Upper lobe of right lung (tissue), 1 donor: ENCODE measurements at places on chromosomes 1 and 21.
A peak's percentile ranks its signal among the peaks of the same experiment; 100 is the strongest.

GRCh38 chr1:154479764-154480421 is 22.1 kb upstream of the TDRD10 start:
- DNase-seq, result no peak

- no peak for DNase-seq
Measured at GRCh38 chr1:47424336-47424982, 8.4 kb downstream of the FOXE3 start.

GRCh38 chr1:206784471-206784903 is 12.2 kb upstream of the IL10 start:
- DNase-seq, result no peak

DNA sequence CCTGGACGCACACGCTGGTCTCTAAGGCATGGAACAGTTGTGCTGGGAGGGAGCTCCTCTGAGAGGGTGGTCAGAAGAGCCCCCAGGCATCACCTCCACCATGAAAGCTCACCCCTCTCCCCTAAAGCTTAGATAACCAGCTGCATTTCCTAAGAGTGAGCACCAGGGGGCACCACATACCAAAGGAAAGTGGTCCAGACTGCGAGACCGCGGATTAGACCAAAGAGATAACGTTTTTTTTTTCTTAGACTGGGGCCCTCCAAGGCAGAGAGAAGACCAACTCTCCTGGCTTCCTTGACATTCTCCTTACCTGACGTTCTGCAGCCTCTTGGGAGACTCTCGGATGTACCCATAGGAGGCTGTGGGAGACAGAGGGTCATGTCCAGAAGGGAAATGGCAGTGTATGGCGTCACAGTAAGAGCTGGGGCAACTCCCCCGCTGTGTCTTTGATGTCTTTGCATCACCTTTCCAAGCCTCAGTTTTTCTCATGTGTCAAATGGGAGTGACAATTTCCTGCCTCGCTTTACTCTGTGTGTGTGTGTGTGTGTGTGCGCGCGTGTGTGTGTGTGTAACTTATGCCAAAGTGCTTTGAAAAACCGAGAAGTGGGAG is 12.3 kb upstream of the IFNLR1 start:
- DNase-seq, result no peak

GRCh38 chr1:6287431-6287886 is 26.6 kb upstream of the GPR153 start:
- DNase-seq, result no peak

DNA sequence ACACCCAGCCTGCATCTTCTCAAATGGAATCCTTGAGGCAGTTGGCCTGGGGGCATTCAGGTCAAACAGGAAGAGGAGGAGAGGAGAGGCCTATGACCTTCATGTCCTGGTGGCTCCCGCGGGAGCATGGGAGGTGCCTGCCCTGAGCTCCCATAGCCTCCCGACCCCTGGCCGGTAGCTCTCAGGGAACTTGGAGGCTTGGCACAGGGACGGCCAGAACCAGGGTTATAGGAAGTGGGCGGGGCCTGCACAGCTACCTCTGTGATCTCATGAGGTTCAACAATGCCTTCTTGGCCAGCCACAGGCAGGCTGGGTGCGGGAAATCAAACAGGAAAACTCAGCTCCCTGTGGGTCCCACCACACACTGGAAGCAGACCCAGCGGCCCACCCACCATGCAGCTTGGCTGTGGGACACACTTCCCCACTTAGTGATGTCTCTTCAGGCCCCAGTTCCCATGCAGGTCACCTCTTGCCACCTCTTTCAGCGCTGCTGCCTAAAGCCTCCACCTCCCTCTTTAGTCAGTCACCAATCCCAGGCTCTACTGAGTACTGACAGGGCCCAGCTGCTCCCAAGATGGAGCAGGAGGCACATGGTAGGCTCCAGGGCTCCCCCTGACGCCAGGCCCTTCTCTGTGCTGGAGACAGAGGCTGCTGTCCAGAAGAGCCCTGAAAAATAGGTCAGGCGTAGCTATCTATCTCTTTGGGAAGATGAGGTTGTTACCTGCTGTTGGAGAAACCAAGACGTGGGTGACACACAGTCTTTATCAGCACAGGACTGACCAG is at the start of gene SLFNL1:
TSS of gene SLFNL1 (minus strand) at position 200 of the 783 bp plus-strand sequence. CDS start 1,065 bp downstream, outside the sequence.
- DNase-seq, result no peak

DNA sequence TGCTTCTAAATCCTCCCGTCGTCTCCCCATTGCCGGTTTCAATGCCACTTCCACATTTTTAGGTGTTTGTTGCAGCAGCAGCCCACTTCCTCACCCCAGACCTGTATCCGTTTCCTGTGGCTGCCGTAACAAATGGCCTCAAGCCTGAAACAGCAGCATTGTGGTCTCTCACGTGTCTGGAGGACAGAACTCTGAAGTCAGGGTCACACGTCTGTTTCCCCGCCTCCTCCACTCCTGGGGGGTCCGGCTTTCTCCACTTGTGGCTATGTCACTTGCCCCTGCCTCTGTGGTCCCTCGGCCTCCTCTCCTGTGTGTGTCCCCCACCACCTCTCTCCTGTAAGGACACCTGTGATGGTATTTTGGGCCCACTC is 21.8 kb downstream of the TRPM2 start:
- peak; percentile 68 for DNase-seq

GRCh38 chr1:48493970-48494769 is 22.2 kb upstream of the SPATA6 start:
- DNase-seq, result no peak

DNA sequence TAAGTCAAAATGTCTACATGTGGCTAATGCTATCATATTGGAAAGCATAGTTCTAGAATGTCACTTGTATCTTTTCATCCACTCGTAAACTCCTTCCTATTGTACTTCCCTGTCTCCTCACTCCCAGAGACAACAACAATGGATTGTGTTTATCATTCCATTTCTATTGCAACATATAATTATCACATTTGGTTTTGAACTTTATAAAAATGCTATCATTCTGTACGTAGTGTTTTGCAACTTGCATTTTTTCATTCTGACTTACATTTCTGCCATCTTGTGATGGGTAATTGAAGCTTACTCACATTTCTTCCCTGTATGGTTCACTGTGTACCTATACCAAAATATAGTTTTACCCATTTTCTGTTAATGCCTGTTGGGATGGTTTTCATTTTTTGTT is 14.5 kb upstream of the CSF3R start:
- DNase-seq, result no peak

DNA sequence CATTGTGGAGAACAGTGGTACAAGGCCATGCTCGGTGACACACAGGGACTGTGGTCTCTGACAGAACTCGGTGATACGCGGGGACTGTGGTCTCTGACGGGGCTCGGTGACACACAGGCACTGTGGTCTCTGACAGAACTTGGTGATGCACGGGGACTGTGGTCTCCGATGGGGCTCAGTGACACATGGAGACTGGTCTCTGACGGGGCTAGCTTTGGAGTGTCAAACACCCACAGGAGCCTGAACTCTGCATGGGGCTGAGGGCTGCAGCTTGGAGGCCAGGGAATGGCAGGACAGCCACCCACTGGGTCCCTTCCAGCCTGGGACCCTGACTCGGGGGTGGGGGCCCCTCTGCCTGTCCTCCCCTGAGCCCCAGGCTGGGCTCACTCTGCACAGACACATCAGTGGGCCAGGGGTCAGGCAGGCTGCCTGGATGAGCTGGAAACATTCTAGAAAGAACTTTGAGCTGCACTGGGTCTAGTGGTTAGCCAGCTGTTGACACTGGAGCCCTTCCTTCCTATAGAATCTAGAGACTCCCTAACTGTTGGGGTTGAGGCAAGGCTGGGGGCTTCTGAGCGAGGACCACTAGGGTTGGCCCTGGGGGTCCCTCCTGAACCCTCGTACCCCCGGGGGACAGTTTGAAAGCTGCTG is 49.8 kb downstream of the DISP3 start:
- DNase-seq, result peak; percentile 45

DNA sequence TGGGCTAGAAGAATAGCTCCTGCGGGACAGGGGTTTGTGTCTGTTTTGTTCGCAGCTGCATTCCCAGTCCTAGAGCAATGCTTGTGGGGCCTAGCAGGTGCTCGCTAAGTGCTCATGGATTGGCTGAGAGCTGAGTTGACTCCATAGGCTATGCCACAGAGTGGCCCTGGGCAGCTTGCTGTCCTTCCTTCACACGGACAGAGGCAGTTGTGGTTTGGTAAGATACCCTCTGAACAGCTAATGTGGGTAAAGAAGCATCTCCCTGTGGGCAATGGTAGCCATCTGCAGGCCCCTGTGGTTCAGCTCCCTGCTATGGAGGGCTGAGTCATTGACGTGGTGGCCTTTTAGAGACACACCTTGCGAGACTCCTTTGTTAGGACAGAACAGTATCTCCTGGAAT is 23.5 kb upstream of the LBR start:
- peak; percentile 37 for DNase-seq

DNA sequence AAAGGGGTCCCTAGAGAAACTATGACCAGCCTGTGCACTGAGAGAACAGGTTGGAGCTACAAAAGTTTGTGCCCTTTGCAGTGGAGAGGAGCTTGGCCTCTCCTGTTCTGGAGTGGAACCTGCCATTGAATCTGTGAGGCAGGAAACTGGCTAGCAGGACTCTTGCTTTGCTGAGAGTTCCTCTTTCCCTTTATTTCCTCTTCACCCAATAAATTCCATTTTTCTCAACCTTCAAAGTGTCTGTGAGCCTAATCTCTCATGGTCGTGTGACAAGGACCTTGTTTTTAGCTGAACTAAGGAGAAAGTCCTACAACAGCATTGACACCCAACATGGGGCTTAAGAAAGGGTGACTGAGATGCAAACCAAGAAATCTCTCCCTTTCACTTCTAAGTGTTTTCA is 42.7 kb upstream of the FASLG start:
- DNase-seq, result no peak

GRCh38 chr21:26715878-26716506 is 129.2 kb downstream of the ADAMTS1 start:
- DNase-seq, result no peak

GRCh38 chr1:147204080-147204479 is 21.1 kb downstream of the FMO5 start:
- DNase-seq, result no peak

GRCh38 chr1:240562111-240562590 is 49.8 kb downstream of the GREM2 start:
- no peak for DNase-seq

DNA sequence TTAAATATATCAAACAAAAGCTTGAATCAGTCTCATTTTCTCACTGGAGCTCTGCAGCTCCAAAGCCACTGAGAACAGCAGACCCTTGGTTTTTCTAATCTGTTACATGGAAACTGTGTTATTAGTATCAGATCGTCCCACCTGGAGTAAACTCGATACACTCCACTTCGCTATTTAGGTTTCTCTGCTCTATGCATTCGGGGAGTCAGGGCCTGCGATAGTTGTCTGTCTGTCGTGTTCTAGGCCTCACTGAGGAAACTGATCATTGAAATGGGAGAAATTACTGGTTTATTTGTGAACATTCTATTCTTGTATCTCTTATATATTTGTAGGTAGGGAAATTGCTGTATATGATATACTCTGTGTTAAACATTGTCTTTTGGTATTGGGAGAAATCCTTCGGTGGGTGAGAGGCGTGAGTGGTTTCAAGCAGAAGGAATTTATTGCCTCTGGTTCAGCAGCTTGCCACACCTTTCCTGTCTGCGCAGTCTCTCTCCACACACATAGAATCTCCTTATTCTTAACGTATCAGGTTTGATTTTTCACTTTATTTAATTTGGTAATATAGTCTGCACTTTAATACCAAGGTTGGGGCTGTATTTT is 8.5 kb downstream of the PRDM2 start:
- DNase-seq, result no peak

GRCh38 chr1:82844911-82845827 is 1044.4 kb downstream of the ADGRL2 start:
- no peak for DNase-seq
